ENCODE measurements at places on chromosomes 2 and 18.
A peak's percentile ranks its signal among the peaks of the same experiment; 100 is the strongest.

GRCh38 chr18:59094569-59094968 is 45.1 kb upstream of the SEC11C start:
- DNase-seq: no peak

GRCh38 chr2:100267751-100268150 is 54.5 kb downstream of the LONRF2 start:
- DNase-seq: no peak

GRCh38 chr2:61538920-61539520 is 864 bp upstream of the XPO1 start:
- DNase-seq: no peak

- DNase-seq: no peak
Measured at GRCh38 chr2:66490588-66491001, 55.7 kb downstream of the MEIS1 start.

GRCh38 chr2:33598561-33599174 is 431 bp downstream of the FAM98A start:
- peak; percentile 88 for DNase-seq

DNA sequence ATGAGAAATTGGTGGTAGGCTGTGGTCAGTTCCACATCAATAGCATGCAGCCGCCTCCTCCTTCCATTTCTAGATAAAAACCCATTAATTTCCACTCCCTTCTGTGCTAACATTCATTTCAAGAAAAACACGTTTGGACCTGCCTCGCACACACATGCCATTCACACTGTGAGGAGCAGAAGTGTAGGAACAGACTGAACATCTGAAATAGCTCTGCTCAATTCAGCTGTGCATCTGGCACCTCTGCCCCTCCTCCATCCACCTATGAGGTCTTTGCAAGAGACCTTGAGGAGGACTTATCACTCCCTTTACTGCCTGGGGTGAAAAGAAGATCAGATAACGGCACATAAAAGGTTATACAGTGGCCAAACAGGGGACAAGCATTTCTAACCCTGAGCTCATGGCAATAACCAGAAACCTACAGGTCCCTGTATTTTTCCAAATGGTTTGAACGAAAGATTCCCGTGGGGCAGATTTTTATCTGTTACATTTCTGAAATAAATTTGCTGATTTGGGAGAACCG is 30.8 kb upstream of the LRP2 start:
- no peak for DNase-seq

DNA sequence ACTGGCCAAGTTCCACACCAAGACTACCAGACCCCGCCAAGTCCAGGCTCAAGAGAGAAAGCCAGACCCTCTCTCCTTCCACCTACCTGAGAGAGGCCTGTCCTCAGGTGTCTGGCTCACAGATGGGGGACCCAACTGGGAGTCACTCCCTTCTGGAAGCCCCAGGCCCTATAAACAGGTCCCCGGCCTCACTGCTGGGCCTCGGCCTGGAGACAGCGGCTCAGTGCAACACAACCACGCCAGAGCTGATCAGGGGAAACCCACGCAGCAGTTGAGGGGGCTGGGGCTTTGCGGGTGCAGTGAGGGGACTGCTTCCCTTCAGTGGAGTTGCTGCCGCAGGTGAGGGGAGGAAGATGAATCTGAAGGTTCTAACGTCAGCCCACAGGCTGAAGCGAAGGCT is 22.8 kb upstream of the C1QL2 start:
- DNase-seq: peak; percentile 62

DNA sequence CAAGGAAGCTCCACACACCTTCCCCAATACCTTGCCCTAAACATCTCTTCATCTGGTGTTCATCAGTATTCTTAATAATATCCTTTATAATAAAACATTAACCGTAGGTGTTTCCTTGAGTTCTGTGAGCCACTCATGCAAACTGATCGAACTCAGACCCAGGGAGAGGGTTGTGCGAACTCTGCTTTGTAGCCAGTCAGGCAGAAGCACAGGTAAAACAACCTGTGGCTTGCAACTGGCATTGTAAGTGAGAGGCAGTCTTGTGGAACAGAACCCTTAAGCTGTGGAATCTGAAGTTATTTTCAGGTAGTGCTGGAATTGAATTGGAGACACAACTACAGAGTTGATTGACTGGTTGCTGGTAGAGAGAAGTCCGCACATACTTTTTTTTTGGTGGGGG is 4.7 kb downstream of the BUB1 start:
- no peak for DNase-seq

- DNase-seq: peak; percentile 25
Measured at GRCh38 chr18:13231151-13231550, 12.6 kb downstream of the LDLRAD4 start.

- no peak for DNase-seq
Measured at GRCh38 chr2:41962922-41963622, 84.7 kb upstream of the PKDCC start.

- no peak for DNase-seq
Measured at GRCh38 chr2:207468488-207468887, 61.3 kb upstream of the CREB1 start.

GRCh38 chr18:79542876-79543750 is 136.5 kb upstream of the CTDP1 start:
- peak; percentile 81 for DNase-seq

DNA sequence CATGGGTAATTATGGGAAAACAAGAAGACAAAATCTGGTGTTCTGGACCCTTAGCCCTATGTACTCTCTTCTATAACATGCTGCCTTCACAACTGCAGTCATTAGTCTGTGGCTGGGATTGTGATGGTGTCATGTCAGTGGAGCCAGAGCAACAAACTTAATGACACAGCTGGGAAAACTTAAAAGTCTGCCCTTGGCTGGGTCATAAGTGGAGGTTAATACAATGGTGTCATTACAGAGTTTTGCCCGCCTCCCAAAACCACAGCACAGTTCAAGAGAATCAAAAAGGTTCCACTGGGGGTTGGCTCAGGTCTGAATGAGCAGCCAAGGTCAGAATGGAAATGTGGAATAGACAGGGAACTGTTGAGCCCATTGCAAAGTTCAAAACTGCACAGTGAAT is 455.7 kb upstream of the PIK3C3 start:
- no peak for DNase-seq

DNA sequence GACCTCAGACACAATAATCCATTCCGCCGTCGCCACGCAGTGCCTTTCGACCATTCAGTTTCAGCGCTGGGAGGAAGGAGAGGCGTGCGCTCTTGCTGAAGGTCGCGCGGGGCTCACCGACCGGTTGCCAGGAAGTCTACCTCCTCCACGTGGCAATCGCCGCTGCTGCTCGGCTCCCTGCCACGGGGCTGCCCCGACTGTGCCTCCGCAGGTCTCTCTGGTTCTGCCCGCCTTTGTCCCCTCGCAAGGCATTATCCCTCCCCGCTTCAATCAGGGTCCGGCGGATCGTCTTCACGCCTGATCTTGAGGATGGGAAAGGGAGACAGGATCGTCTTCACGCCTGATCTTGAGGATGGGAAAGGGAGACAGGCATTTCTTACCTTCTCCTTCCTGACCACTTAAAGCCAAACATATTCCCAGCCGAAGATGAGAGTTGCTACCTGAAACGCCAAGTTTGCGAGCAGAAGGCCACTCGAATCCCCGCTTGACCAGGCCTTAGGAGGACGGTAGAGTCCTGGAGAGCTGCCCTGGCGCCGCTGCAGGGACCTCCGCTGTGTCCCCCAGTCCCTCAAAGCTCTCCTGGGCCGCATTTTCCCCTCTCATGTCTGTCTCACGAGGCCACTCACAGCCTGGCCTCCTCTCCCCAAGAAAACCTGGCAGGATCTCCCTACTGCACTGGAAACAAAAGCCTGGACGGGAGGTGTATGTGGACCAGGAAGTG is 4.3 kb upstream of the GPR45 start:
- DNase-seq: no peak

DNA sequence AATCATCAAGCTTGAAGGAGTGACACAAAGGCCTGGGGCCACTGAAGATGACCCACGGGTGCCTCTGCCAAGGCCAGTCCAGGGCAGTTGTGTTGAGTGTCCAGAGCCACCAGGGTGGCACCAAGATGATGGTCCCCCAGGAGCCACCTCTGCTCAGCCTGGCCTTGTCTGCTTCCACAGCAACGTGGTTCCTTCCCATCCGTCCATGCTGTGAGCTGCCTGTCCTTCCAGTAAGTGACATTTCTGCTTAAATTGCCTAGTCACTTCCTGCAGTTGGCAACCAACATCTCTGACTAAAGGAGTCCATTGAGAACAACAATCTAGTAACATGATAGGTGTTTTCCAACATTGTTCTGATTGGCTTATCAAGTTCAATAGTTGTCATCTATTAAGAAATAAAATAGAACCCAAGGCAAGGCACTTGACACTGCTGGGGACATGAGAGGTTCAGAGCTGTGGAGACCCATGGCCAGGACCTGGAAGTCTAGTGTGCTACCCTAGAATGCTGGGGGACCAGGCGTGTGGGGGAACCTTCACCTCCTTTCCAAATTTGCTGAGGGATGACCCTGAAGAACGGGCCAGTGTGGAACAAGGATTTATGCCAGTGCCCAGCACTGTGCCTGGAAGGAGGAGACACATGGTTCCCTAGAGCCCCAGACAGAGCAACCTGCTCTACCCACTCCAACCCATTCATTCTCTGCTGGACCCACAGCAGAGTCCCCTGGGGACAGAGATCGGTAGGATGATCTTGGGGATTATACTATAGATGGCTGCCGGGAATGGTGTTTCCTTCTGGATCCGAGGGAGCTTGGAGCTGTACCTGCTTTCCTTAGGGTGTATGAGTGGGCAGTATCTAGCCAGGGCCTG is 98.9 kb upstream of the EPC2 start:
- DNase-seq: no peak

DNA sequence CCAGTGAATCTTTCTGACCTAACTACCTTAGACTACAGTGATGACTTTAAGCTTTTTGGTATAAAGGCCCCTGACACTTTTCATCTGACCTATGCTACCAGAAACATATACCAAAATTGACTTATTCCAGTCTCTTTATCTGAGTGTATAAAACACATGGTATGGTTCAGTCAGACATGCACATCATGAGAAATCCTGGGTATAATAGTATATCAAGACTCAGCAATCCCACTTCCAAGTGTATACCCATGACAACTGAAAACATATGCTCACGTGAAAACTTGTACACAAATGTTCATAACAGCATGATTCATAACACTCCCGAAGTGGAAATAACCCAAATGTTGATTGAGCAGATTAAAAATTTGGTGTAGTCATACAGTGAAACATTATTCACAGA is 70.0 kb upstream of the RPRM start:
- no peak for DNase-seq

GRCh38 chr2:200421270-200421669 is 88.6 kb downstream of the KCTD18 start:
- DNase-seq: no peak

DNA sequence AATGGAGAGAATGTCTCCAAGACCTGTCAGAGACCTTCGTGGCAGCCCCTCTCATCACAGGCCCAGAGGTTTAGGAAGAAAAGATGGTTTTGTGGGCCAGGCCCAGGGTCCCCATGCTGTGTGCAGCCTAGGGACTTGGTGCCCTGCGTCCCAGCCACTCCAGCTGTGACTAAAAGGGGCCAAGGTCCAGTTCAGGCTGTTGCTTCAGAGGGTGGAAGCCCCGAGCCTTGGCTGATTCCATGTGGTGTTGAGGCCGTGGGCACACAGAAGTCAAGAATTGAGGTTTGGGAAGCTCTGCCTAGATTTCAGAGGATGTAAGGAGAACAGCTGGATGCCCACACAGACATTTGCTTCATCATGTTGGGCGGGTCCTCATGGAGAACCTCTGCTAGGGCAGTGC is 45.1 kb upstream of the ACTR2 start:
- no peak for DNase-seq

DNA sequence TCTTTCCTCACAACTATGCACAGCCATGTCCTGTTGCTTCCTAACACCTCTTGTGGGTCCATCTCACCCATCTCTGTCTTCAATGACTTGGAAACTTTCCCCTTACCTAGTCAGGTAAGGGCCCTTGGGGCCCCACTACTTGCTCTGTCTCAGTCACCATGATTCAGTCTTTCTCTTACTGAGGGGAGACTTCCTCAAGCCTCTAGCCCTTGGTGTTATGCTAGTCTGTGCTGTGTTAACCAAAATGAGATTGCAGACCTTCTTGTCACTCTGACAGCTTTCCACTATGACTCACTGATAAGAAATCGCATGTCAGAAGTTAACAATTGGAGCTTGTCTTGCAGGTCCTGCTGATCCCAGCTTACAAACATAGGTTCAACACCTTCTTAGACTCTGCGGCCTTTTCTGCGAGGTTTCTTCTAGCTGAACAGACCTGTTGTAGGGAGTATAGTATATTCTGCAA is 65.3 kb downstream of the WDR75 start:
- no peak for DNase-seq

DNA sequence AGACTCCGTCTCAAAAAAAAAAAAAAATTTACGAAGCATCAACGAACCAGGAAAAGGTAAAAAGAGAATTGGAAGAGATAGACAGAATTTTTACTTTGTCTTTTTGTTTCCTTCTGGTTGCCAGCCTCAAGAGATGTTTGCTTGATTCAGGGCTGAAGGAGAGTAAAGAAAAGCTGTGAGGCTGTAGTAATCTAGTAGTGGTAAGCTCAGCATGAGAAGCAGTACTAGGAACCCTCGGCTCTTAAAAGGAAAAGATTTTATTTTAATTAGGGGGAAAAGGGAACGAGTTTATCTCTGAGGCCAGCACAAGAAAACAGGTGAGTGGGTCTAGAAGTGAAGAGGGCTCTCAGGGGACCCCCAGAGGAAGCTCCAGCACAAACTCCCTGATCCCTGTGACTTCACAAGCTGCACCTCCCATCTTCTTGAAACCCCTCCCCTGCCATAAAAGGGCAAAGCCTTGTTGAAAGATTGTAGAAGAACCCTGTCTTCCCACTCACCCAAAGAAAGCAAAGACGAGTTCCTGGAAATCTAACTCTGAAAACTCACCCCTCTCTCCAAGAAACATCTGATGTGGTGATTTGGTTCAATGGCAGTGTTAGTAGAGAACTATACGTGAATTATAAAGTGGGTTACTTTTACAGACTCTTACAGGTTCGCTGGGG is 8.6 kb downstream of the RBMS1 start:
- no peak for DNase-seq

DNA sequence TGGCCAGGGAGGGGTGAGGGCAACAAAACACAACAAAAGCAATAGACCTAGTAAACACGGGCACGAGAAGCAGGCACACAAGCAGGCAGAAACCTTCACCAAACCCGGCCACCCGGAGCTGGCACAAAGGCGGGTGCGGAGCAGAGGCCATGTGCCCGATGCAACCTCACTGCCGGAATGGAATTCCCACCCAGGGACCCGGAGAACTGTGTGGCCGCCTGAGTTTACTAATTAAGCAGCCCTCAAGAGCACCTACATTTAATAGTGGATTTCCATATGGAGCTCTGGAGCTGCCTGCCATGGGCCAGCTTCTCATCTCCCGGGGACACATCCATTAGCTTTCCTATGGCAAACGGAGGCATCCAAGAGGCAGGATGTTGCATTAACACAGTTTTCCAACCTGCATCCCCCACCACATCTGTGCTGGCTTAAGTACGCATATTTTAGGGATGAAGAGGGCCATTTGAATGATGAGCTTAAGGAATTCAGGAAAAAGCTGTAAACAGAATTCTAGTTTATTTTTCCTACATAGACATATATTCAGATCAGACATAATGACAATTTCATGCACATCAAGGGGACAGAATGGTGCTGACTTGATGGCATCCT is 104.5 kb upstream of the SMIM21 start:
- DNase-seq: peak; percentile 72
